Ecto neural progenitor cell (in vitro differentiated cells): ENCODE measurements at places on chromosomes 2 and 18.

DNA sequence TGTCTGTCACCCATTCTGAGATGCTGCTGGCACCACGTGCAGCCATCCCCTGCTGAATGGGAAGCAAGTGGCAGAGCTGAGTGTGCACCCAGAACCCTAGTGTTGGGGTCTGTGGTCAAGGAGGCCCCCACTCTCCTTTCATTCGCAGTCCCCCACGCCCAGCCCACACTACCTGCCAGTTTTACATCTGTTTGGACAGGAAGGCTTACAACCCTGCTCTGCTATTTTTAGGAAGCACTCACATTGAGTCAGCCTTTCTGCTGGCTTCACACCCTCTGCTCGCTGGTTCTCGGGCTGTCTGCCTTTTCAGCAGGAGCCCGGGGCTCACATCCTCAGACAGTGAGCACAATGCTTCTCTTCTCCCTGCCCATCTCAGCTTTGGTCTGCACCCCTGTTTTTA, 10.7 kb upstream of the ADCY3 start:
- no peak for DNase-seq

- no peak for DNase-seq
Observed at GRCh38 chr2:63049970-63050333, 678 bp upstream of the OTX1 start.

DNA sequence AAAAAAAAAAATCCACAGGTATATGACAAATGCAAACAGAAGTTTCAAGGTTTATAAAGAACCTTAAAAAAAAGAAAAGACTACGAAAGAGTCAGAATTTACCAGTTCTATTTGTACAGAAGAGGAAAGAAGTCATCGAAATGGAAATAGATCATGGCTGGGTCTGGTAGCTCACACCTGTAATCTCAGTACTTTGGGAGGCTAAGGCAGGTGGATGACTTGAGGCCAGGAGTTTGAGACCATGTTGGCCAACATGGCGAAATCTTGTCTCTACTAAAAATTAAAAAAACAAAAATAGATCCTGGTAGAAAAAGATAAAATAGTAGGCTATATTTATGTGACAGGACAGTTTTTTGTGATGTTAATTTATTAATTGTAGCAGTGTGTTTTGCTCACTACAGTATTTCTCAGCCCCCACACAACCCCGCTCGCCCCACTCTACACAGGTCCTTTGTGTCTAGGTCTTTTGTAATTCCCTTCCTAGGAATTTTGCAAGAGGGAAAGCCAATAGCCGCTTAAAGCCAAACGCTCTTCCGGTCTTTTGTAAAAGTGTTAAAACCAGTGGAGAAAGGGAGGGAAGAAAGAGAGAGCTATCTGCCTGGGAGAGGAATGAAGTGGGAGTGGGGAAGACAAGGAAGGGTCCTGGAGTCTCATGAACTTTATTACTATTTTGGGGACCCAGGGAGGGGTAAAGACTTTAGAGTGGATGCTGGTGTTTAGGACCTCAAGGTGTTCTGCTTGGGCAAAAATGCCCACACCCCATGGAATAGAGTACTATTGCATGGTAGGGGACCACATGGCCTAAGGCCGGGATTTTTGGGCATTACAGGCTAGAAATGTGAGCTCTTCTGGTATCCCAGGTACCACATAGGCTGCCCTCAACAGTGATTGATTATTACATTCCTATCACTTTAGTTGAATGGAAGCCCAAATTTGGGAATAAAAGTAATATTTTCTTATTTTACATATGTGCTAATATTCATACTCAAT, 59.4 kb upstream of the XPO1 start:
- no peak for DNase-seq

DNA sequence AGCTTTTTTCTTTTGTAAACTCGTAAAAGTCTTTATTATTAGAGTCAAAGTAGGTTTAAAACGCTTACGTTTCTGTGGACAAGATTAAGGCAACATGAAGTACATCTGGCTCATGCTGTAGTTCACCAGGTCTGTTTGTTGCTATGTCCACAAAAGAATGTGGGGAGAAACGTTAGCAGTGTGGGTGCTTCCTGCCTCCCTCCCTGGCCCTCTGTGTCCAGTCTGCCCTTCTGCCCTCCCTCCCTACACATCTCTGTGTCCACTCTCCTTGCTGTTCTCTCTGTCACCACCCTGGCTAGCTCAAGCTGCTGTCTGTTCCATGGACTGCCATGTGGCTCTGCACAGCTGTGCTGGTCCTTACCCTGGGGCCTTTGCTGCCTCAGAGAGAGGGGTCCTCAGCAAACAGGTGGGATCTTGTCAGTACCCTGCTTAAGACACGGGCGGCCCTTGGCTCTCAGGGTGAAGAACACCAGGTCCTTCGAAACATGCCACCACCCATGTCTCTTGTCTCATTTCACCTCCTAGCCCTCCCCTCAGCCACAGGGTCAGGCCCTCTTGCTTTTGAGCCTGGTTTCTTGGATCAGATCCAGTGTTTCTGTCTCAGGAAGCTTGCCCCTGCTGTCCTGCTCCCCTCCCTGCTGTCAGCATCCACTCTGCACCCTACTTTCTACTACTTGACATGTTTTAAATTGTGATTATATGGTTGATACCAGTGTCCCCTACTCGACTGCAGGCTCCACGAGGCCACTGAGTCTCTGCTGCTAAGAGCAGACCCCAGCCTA, 79.2 kb downstream of the LIMS1 start:
- no peak for DNase-seq

- DNase-seq: peak; percentile 78
Observed at GRCh38 chr2:28338046-28338817, 54.4 kb upstream of the FOSL2 start.
